NCI-H187 treated with DMSO at 0.1 percent for 48 hours (cell line): ENCODE measurements at places on chromosomes 6 and 20.
A peak's percentile ranks its signal among the peaks of the same experiment; 100 is the strongest.

GRCh38 chr6:7777074-7777473 is 51.2 kb downstream of the BMP6 start:
- no peak for DNase-seq

DNA sequence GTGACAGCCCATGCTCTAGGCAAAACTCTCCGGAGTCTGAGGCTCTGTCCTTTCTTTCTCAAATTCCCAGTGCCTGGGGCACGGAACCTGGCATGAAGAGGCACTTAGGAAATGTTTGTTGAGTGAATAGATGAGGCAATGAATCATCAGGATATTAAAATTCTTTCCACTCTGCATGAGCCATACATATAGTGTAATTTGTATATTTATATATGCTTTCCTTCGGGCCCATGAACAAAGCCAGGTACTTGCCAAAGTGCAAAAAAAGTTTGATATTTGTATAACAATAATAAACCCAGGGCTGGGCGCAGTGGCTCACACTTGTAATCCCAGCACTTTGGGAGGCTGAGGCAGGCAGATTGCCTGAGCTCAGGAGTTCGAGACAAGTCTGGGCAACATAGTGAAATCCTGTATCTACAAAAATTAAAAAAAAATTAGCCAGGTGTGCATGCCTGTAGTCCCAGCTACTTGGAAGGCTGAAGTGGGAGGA is 212.3 kb upstream of the ZNF217 start:
- DNase-seq: no peak

- no peak for DNase-seq
Measured at GRCh38 chr20:48786951-48787705, 40.7 kb downstream of the PREX1 start.

GRCh38 chr20:3364323-3365013 is 43.0 kb downstream of the DNAAF9 start:
- no peak for DNase-seq

DNA sequence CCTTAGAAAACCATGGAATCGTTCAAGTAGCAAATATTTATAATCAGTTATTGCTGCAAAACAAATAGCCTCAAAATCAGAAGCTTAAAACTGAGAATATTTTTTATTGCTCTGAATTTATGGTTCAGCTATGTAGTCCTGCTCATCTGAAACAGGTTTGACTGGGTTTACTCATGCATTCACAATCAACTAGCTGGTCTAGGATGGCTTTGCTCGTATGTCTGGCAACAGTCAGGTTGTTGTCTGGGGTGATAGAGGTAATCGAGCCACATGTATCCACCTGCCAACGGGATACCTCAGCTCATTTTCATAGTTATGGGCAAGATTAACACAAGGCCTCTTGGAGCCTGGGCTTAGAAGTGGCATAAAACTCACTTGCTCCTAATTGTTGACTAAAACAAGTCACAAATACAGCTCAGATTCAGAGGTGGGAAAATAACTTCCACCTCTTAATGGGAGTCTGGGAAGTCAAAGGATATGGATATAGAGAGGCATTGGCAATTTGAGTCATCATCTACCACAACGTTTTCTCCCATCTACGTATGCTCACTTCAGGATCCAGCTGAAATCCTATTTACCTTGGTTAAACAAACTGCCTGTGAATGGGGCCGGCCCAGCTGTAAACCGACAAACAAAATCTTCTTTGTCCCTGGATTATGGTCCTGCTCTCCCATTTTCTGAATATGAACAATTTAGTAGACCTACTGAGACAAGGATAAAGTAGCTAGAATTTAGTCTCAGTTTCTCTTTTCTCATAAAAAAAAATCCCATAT is 54.5 kb upstream of the TENT5A start:
- no peak for DNase-seq

DNA sequence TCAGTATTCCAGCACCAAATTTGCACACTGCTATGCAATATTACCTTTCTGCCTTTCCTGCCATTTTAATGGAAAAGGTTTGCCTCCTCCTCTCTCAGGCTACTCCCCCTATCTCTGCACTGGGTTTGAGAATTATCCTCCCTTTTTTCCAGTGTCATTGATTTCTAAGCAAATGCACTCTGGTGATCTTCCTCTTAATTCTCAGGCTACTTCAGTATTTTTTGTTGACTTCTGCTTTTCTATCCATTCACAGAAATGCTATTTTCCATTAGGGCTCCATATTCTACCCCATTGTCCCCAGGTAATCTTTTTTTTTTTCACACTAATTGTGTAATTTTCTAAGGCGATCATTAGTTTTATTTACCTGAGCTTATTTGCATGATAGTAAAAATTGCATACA is 144.0 kb downstream of the GJA1 start:
- DNase-seq: no peak

GRCh38 chr20:55515832-55516231 is 489.5 kb downstream of the CBLN4 start:
- DNase-seq: no peak

DNA sequence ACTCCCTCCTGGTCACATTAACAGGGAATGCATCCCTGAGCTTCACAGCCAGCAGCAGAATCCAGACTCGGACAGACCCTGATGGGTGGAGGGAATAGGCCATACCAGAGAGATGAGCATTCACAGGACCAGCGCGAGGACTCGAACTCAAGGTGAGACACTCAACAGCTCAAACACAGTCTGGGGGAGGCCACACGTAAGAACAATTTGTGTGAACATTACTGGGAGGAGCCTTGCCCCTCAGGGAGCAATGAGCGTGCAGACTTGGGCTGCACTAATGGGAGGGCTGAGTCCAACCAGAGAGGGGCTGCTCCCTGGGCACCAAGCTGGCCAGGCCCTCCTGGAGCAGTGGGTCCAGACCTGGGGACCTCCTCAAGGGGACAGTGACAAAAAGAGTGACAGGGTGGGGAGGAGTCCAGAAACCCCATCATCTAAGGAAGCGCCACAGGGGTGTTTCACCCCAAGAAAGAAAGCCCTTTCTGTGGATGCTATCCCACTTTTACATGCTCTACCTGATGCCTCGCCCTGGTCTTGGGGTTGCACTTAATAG is 118.4 kb downstream of the MRPL14 start:
- DNase-seq: no peak

DNA sequence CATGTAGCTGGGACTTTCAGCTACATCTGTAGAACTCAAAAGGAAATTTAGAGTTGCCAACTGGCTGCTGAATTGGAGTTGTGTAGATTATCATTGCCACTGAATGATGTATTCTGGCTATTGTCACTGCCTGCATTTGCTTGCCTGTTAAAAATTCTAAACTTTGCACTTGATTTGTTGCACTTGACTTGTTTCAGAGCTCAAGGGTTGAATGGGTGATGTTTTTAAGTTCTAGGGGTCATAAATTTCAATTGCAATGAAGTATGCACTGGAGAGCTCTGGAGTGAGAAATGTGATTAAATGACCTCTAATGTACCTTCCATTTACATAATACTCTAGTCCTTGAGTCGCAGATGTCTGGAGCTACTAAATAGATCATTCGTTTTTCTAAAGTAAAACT is 102.4 kb downstream of the TNFRSF21 start:
- DNase-seq: peak; percentile 75

DNA sequence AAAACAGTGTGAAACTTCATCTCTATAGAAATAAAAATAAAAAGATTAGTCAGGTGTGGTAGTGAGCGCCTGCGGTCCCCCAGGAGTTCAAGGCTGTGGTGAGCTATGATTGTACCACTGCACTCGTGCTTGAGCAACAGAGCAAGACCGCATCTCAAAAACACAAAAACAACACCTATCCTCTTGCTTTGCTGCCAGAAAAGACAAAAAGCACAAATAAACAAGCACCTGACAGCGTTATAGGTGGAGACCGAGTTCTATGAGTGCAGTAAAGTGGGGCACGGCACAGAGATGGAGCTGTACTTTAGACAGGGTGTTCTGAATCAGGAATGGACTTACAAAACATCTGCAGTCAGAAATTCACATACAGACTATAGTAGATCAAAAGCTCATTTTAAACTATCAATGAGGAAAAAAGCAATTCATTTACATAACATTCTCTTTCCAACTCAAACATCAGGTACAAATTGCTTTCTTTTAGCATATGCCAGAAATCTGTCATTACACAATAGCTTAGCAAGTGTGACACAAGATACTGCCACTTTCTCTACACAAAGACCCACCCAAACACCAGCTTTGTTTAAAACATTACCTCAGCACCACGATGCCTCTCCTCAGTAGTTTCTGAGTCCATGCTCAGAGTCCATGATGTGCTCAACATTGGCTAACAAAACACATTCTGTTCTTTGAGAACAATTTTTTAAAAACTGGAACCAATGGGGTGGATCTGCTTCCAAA is 10.1 kb downstream of the EZR start:
- no peak for DNase-seq

- no peak for DNase-seq
Measured at GRCh38 chr20:24309596-24309995, 159.8 kb upstream of the SYNDIG1 start.

DNA sequence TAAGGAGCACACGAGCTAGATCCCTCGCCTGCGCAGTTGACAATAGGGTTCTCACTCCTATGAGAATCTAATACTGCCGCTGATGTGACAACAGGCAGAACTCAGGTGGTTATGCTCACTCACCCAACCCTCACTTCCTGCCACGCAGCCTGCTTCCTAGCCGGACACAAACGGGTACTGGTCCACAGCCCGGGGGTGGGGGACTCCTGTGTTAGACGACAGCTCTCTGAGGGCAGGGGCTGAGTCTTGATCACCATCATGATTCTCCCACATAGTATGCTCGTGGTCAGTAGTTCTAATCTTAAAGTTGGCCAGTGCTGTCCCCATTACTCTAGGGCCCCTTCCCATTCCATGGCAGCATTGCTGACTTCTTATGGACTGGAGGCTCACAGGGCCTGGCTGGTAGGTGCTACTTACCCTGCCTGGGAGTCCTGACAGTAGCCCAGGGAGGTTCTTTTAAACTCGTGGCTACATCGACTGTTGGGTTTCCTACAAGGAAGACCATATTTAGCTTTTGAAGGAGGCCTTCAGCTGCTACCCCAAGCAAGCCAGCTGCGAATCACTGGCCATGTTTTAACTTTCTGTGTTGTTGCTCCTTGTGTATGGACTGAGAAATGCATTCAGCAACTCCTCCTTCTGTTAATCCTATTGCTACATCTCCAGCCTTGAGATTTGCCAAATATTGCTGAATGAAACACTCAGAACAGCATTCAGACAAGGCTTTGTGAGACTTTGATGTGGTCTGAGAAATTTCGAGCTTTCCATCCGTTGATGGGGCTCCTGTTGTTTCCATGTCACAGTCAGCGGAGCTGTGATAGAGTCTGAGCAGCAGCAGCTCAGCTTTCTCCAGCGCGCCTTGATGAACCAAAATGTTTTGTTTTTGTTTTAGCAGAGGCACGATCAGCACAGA is 300.3 kb downstream of the NRN1 start:
- DNase-seq: no peak

DNA sequence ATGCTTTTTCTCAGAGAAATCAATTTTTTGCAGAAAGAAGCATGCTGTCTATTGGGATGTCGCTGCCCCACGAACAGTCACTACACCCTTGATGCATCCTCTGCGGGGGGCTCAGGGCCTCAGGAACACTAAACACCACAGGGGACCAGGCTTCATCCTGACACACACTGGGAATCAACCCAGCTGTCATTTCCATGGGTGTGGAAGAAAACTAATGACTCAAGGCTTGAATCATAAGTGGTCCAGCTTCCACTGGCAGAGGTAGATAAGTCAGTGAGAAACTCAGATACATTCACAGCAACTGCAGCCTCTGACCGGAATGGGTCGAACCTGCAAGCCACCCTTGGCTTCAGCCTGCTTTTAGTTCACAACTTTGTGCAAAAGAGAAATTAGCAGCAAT is 81.3 kb upstream of the SPTLC3 start:
- no peak for DNase-seq

- DNase-seq: no peak
Measured at GRCh38 chr20:32784369-32785080, 22.3 kb downstream of the DNMT3B start.

DNA sequence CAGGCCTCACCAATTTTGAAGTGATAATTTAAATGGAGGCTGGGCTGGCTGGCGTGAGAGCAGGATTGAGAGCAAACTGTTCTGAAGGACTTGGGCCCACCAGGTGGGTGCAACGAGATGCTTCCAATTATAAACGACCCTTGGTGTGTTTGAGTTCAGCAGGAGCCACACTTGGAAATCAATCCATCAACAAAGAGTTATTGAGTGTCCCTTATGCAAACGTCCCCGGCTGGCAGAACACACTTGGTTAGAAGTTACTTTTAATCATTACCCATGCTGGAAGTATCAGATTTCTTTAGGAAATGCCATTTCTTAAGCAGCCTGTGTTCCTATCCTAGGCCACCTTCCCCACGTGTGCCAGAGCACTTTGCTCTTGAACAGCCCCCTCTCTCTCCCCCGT is 37.8 kb upstream of the ZNF831 start:
- no peak for DNase-seq

GRCh38 chr20:1473246-1474220 is 6.9 kb upstream of the NSFL1C start:
- no peak for DNase-seq

DNA sequence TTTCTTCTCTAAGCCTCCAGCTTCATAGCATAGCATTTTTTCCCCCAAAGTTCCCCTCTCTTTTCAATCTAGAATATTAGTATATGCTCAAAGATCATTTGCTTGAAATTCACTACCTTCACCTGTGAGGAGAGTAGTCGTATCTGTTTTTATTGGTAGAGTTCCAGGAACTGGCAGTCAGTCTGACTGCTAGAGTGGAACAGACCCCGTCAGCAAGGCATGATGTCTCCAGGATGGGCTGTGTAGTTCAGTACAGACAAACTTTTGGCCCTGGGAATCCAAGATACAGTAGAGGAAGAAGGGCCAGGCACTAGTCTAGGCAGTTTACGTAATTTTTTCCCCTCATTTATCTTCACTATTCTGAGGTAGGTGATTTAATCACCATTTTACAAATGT is 29.1 kb downstream of the RALY start:
- no peak for DNase-seq

GRCh38 chr6:144653885-144654505 is 368.9 kb downstream of the UTRN start:
- no peak for DNase-seq

GRCh38 chr6:133610971-133611370 is 277.9 kb upstream of the TCF21 start:
- no peak for DNase-seq

DNA sequence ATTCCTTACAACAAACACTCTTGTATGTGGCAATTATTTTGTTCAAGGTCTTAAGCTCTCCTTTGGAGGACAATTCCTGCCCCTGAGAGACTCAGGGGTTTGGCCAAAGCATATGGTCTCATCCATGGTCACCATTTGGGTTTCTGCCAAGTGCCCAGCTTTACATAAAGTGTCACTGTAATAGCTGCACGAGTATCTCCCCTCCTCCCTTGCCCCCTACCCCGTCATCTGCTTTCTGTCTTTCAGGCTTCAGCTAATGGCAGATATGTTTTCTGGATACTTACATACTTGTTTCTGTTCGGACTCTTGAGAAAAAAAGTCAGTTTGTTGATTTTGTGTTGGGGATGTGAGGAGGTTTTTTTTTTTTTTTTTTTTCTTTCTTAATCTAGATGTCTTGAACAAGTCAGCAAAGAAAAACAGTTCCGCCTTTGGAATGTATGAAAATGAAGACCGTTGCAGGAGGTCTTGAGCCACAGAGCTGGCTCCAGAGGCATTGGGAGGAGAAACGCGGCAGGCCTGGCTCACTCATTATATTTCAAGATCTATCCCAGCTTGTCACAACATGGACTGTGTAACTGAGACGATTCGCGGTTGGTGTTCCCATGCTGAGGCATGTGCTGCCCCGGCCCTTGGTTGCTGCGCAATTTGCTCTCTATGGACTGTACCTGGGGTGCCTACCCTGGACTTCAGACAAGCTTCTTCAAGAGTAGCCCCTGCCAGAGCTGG is 32.6 kb upstream of the STX16 start:
- no peak for DNase-seq
